Retinal pigment epithelial cell (primary cell): ENCODE measurements at places on chromosomes 2 and 18.

- DNase-seq, result no peak
These were observed 151.0 kb downstream of the HDAC4 start for GRCh38 chr2:239249776-239250175.

- no peak for DNase-seq
These were observed 368.1 kb downstream of the ZEB2 start for GRCh38 chr2:144151851-144152250.

GRCh38 chr2:6877402-6878304 lies at the start of gene RSAD2:
RSAD2 (plus strand) TSS chr2:6877777; CDS start chr2:6877801, 24 bp downstream.
- peak; percentile 39 for DNase-seq

- DNase-seq, result no peak
These were observed 102.9 kb upstream of the SLC8A1 start for GRCh38 chr2:40554665-40555294.

DNA sequence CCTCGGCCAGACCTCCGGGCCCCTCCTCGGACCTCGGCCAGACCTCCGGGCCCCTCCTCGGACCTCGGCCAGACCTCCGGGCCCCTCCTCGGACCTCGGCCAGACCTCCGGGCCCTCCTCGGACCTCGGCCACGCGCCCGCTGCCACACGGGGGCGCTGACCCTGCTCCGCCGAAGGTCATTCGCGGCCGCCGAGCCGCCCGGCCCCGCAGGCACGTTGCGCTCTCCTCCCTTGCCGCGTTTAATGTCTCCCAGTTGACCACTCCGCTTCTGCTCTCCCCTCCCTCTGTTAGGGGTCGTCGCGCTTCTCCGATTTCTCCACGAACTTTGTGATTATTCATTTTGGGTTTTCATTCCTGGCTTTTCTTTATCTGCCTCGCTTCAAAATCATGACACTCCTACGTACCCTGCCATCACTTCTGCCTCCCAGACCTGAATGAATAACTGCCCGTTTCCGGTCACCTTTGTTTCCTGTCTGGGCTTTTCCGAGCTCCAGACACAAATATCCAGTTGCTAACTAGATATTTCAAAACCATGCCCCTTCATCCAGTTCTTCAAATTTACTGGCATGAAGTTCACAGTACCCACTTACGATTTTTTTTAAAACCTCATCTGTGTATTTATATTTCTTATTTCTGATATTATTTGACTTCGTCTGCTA lies 14.8 kb upstream of the COLEC12 start:
- no peak for DNase-seq

- no peak for DNase-seq
These were observed 8.4 kb downstream of the EPG5 start for GRCh38 chr18:45958730-45959129.

- no peak for DNase-seq
These were observed 43.2 kb downstream of the CRACDL start for GRCh38 chr2:98892871-98893270.

GRCh38 chr2:237873421-237873831 lies 14.0 kb downstream of the RAMP1 start:
- DNase-seq, result no peak

DNA sequence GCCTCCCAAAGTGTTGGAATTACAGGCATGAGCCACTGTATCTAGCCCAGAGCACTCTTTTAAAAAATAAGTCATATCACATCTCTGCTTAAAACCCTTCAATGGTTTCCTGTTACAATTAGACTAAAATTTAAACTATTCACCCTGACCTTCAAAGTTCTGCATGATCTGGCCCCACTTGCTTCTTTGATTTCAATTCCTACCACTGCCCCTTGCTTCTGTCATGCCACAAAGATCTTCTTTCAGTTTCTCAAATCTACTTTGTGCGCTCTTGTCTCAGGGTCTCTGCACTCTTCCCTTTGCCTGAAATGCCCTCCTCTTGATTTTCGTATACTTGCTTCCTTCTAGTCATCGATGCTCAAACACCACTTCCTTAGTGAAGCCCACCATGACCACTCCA lies 213.0 kb downstream of the TMEM247 start:
- DNase-seq, result no peak

GRCh38 chr2:146363731-146364130 lies 1481.1 kb upstream of the ACVR2A start:
- no peak for DNase-seq

- DNase-seq, result no peak
These were observed 155.0 kb downstream of the EIPR1 start for GRCh38 chr2:3222636-3223035.

- no peak for DNase-seq
These were observed 56.4 kb downstream of the PUM2 start for GRCh38 chr2:20294231-20294630.

- DNase-seq, result no peak
These were observed 66.1 kb upstream of the MBOAT2 start for GRCh38 chr2:9069543-9069942.

- no peak for DNase-seq
These were observed 427.5 kb downstream of the LRATD1 start for GRCh38 chr2:15059870-15060512.

DNA sequence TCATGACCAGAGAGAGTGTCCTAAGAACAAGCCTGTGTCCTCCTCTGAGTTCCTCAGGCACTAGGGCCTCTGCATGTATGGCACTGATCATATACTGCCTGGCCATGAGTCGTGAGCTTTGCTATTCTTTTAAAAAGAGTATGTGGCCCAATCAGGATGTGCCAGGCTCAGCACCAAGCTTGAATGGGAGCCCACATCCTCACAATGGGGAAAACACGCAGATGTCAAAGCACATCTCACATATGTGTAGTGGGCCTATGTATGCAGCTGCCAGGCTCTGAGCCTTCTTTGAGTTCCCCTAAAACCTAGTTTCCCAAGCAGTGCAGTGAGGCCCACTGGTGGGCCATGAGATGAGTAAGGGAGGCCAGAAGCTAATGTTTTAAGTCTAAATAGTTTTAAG lies 69.9 kb upstream of the SLC1A4 start:
- no peak for DNase-seq

DNA sequence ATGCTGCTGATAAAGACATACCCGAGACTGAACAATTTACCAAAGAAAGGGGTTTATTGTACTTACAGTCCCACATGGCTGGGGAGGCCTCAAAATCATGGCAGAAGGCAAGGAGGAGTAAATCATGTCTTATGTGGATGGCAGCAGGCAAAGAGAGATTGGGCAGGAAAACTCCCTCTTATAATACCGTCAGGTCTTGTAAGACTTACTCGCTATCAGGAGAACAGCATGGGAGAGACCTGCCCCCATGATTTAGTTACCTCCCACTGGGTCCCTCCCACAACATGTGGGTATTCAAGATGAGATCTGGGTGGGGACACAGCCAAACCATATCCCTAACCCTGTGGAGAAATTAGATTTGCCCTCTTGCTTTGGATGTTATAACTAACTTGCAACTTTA lies 1068.0 kb upstream of the ZEB2 start:
- no peak for DNase-seq

DNA sequence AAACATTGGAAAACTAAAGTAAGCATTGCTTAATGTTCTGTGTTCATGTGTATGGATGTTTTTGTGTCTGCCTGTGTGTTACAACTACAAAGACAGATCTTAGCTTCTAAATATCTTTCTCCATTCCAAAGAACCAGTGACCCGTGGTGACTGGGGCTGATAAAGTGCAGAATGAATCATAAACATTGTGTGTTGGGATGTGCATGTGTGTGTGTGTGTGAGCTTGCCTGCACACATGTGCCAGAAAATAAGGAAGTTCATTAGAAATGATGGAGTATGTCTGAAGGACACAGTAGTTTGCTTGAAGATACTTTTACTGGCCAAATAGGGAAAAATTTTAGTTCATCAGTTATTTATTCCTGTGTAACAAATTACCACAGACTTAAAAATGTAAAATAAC lies 756.6 kb upstream of the CELF4 start:
- DNase-seq, result no peak

DNA sequence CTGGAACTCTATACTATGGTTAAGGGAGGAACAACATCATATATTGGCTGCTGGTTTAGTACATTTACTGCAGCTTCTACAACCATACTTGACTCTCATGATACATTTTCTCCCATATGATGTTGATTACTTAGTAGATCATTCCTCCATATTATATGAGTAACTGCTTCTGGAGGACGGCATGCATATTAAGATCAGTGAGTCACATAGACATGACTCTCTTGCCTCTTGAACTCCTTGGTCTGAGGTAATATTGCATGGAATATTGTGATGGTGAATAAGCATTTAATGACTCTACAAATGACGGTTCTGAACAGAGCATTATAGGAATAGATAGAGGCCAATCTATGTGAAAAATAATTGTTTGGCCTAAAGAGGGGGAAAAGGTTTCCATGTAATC lies 418.8 kb upstream of the SPHKAP start:
- peak; percentile 34 for DNase-seq

DNA sequence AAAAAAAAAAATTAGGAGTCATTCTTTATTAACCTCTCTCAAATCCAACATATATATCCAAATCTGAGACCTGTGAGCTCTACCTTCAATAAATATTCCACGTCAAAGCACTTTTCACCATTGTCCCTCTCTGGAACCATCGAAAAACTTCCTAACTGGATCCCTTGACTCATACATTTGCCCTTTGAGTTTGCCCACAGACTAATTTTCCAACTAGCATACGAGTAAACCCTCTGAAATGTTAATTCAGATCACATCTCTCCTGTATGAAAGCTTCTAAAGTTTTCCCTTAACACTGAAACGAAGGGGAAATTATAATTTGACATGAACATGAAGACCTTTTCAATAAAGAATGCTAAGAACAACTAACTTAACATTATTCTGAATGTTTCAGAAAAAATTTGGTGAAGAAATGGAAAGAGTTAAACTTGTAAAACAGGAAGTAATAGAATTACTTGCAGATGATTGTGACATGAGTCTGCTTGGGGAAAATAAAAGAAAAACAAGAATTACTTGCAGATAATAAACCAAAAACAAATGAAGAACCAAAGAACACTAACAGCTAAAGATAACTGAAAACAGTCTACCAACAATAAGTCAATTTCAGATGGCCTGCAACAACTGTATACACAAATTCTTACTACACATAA lies 110.6 kb downstream of the C2orf74 start:
- DNase-seq, result no peak

- no peak for DNase-seq
These were observed 137.9 kb upstream of the CXCR4 start for GRCh38 chr2:136255648-136256461.

GRCh38 chr2:231288590-231288989 lies 90.2 kb downstream of the ARMC9 start:
- DNase-seq, result no peak

GRCh38 chr18:46009125-46009840 lies 42.2 kb upstream of the EPG5 start:
- DNase-seq, result no peak

DNA sequence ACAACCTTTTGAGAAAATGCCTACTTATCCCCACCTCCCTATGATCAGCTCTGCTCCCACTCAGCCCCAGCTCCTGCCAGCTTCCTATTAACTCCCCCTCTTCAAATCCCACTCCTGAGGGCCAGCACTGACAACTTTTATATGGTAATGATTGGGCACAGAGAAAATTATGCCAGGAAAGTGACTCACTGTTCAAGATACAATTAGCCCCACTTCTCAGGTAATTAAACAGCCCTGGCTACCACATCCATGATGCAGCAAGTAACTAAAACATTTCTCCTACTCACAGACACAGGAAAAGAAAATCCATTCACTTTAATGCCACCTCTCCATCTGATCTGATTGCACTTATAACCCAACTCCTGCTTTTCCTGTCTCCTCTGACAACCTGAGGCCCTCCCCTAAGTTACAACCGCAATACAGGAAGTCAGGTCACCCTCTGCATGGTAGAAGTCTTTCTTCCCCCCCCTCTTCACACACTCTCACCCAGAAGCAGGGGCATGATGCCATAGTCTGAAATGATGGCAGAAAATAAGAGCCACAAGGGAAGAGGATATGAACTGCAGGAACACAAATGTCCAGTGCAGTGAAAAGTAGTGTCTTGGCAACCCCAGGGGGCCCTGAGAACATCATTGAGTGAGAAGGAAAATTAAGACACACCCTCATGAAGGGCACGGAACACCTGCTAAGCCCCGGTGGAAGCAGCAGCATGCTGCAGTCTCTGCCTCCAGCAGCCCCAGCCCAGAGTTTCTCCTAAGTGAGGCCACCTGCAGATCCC lies 54.4 kb downstream of the STK39 start:
- no peak for DNase-seq

DNA sequence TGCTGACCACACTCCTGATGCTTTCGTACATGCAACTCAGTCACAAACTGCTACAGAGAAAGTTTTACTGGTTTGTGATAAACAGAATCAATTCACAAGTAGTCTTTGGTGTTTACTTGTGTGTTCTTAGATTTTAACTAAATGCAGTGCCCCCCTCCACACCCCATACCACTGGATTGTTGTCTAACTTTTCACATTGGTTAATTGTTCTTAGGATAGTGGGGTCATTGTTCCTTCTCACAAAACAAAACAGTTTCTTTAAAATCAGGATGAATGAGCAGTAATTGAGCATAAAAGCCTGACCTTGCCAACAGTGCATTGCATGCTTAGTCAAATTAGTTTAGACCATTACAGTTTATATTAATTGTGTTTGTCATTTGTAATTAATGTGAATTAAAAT lies 14.1 kb upstream of the PNPT1 start:
- no peak for DNase-seq

DNA sequence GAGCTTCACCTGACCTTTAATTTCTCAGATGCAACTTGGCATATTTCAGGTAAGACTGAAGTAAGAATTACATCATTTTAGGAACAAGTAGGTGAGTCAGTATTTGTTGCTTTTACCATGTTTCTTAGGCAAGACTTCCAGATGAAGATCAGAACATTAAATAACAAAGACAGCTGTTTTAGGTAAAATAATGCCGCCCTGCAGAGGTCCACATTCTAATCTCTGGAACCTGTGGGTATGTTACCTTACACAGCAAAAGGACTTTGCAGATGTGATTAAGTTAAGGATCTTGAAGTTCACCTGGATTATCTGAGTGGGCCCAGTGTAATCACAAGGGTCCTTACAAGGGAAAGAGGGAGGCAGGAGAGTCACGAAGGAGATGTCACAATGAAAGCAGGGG lies 39.3 kb downstream of the ICOS start:
- no peak for DNase-seq

DNA sequence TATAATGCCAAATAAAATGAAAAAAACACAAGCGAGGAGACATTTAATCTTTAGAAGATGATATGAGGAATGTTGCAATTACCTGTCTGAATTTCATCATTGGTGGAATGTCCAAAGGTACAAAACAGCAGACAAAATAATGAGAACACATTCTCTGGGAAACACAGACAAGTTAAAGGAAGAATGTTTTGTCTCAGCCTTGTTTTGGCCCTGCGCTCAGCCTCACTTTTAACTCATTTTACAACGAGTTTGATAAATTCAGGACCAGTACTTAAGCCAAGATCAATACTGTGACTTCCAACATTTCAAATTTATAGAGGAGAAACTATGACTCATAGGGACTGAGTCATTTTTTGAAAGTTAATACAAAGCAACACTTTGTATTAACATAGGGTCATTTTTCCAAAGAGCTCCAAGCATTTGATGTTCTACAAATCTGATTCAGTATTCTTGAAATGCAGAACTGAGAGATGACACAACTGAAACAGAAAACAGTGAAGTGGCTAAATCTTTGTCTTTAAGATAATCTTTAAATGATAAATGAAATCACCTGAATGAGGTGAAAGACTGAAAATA lies 833.2 kb upstream of the CHAC2 start:
- peak; percentile 25 for DNase-seq
